ENCODE measurements at places on chromosomes 1 and 21.

DNA sequence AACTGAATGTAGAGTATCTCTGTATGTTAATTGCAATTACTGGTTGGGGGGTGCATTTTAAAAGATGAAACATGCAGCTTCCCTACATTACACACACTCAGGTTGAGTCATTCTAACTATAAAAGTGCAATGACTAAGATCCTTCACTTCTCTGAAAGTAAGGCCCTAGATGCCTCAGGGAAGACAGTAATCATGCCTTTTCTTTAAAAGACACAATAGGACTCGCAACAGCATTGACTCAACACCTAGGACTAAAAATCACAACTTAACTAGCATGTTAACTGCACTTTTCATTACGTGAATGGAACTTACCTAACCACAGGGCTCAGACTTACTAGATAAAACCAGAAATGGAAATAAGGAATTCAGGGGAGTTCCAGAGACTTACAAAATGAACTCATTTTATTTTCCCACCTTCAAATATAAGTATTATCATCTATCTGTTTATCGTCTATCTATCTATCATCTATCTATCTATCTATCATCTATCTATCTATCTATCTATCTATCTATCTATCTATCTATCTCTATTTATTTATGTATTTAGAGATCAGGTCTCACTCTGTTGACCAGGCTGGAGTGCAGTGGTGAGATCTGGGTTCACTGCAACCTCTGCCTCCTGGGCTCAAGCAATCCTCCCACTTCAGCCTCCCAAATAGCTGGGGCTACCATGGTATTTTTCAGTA is 47.8 kb downstream of the CHML start:
- peak; percentile 87 for DNase-seq

GRCh38 chr1:175540896-175541645 is 202.3 kb downstream of the TNR start:
- no peak for DNase-seq

DNA sequence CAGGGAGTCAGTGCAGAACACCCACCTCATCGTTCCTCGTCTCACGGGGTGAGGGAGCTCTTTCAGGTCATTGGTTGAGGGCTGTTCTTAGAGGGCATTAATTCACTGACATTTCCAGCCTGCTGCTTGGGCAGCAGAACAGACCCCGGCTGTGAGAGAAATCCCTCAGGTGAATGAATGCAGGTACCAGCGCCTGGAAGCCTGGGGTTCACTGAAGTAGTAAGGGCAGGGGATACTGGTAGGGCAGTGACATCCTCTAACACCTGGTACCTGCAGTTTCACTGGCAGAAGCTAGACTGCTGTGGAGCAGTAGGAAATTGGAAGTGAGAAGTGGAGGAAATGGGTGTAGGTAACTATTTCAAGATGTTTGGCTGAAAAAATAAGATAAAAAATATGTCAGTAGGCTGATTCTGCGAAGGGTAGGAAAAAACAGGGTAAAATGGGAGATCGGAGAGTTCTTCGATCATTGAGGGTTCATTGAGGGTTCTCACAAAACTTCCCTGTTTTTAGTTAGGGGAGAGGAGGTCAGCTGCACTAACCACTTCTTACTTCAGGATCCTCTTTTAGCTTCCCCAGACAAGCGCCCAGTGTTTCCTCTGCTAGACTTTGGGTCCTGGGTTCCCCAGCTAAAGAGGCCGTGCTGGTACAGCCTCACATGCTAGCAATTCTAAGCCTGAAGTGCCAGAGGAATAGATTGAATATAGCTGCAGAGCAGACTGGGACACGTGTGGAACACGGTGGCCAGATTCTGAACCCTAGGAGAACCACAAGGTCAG is 55.2 kb downstream of the RNF220 start:
- DNase-seq = no peak

DNA sequence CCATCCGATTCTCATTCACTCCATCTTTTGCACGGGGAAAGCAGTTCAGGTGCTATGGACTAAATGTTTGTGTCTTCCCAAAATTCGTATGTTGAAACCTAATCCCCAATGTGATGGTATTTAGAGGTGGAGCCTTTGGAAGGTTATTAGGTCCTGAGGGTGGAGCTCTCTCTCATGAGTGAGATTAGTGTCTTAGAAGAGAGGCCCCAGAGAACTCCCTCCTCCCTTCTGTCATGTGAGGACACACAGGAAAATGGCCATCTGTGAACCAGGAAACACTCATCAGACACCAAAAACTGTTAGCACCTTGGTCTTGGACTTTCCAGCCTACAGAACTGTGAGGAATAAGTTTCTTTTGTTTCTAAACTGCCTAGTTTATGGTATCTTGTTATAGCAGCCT is 15.8 kb upstream of the CCDC190 start:
- no peak for DNase-seq

GRCh38 chr1:162275622-162276175 is 101.0 kb downstream of the SPATA46 start:
- no peak for DNase-seq
